Brain pericyte (primary cell): ENCODE measurements at places on chromosomes 3 and 15.

GRCh38 chr15:90760661-90761232 is 43.6 kb downstream of the BLM start:
- DNase-seq, result no peak

DNA sequence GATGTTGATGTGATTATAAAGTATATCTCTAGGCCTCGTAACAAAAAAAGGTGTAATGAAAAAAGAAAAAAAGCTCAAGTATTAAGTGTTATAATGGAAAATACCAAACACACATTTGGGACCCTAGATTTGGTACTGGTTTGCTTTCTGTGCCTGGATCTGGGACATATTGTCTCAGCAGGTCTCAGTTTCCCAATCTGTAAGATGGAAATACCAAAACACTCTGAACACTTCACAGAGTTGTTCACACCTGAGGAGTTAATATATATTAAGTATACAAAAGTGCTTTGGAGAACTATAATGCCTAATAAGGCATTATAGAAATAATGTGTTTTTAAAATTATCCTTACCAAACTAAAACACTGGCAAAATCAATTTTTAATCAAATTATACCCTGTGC is 60.0 kb downstream of the CLASP2 start:
- DNase-seq, result no peak

GRCh38 chr15:85404176-85404917 is 23.9 kb downstream of the AKAP13 start:
- DNase-seq, result no peak

DNA sequence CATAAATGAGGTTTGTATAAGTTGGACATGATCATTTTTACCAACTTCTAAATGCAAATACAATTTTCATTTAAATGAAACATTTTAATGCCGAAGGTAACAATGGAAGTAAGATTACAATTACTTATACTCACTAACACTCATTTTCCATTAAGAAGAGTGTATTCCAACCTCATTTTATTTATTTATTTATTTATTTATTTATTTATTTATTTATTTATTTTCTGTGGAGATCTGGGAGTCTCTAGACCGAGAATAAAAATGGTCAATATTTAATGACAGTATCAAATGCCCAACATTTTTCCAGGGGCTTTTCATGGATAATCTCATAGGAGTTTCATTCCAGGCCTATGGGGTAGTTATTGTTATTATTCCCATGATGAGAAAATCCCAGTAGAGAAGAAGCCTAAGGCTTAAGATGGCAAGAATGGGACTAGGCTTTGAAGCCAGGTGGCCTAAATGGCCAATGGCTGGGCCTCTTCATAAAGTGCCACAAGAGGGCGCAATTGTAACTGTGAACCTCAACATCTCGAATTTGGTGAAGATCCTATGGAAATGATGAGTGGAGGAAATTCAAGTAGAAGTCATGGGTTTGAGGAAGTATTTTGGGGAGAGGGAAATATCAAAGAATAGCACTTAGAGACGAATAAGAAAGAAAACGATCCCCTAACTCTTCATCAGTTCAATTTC is 21.3 kb downstream of the VGLL3 start:
- DNase-seq, result no peak
